Activated naive CD8-positive, alpha-beta T cell treated with anti-CD3 and anti-CD28 coated beads, Interleukin-2, amount 10 ng/mL, durations not matched to agents 7 days and 5 days (primary cell): ENCODE measurements at places on chromosomes 5 and 9. TPM values are rescaled to one million over a fixed set of nuclear protein-coding genes. Genes with fewer than 3 reads are reported as not detected.

GRCh38 chr5:7415587-7416535 is 19.9 kb downstream of the ADCY2 start:
- DNase-seq: no peak

DNA sequence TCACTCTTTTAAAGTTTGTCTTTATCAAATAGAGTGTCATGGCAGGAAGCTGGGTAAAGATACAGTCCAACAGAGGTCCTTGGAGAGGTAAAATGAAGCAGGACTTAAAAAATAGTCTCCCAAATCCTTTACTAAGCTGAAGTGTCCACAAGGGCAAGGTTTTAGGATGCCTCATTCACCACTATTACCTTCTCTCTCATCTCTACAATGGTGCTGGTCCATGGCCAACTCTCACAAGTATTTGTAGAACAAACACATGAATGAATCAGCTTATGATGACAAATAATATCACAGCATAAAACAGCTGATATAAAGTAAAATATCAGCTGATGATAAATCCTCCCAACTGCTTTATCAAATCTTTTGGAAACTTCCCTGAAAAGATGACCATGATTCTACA is 162.3 kb upstream of the ZNF462 start:
- DNase-seq: no peak

The FBXW5 gene
- 104 TPM for total RNA-seq

The PDZD2 gene
- 0.22 TPM for total RNA-seq

DNA sequence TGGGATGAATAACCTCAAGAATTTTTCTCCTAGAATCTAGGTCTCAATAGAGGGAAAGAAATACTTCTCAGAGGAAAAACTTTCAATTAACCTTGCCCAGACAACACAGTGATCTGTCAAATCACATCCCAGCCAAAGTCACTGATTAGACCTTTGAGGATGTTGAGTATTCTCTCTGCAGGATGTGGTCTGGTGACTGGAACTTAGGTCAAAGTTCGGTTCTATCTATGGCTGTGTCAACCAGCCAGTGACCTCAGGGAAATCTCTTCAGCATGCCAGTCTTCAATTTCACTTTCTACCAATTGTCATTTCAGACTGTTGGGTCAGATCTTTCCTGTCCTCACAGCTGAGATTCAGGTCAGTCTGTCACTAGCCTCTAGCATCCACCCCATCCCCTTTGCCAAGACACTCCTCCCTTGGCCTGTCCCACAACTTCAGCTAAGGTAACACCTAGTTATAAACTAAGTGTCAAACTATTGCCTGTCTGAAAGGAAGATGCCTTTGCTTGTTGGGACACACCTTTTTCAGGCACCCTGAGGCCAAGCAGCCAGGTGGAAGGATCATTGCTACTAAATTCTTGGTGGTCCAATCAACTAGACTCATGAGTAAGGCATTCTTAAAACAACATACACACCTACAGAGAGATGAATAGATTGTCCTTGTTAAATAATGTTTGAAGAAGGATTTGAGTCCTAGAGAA is 156.3 kb upstream of the FST start:
- no peak for DNase-seq

The SHC3 gene
- total RNA-seq: not detected

- no peak for DNase-seq
Measured at GRCh38 chr5:74418709-74419108, 221.8 kb downstream of the ENC1 start.

The GPR150 gene
- total RNA-seq: 1.0 TPM

The ADAMTS19 gene
- not detected for total RNA-seq

The SLC25A25 gene
- 21.2 TPM for total RNA-seq

GRCh38 chr5:90518661-90519060 is 10.7 kb downstream of the LYSMD3 start:
- DNase-seq: no peak

DNA sequence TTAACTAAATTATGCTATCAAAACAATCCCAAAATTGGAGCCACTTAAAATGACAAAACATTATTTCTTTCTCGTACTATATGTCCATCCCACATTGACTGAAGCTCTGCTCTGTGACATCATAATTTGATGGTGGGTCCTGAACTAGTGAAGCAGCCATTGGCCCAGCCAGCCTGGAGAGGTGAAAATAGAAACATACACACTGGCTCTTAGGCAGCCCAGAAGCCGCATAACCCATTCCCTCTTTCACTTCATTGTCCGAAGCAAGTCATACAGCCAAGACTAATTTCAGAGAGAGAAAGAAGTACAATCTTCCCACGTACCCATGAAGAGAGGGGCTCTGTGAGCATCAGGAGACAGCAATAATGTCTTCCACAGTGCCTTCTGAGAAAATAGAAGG is 342.5 kb downstream of the NFIB start:
- DNase-seq: no peak

The NANS gene
- total RNA-seq: 31.1 TPM

The GRXCR2 gene
- not detected for total RNA-seq

The C8G gene
- 1.5 TPM for total RNA-seq

DNA sequence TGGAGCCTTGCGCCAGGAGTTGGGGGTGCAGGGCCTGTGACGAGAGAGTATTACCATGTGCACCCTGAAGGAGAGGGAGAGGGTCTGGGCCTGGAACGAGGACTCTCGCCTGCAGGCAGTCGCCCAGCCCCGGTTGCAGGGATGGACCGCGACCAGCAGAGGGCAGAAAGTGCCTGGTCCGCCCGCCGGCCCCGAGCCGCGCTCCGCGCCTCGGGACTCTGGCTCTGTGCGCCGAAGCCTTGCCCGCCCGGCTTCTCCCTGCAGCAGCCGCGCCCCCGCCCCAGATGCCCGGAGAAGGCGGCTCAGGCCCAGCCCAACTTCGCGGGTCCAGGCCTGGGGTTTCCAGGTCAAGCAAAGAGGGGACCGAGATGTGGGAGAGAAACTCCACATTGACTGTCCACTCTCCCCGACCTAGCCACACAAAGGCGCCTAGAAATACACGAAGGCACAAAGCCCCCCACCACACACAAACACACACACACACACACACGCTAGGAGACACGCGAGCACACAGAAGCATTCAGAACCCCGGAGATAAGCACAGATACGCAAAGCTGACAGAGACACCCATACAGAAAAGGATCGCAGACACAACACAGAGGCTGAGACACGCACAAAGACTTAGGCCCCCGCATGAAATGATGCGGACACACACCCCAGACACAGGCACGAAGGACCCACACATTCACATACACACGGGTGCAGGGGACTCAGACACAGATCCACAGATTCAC is 2.0 kb upstream of the LMX1B start:
- peak; percentile 82 for DNase-seq

The SEMA5A gene
- 0.14 TPM for total RNA-seq
